ENCODE measurements at places on chromosomes 2 and 18.
A peak's percentile ranks its signal among the peaks of the same experiment; 100 is the strongest.

- DNase-seq: no peak
These were observed 142.4 kb upstream of the ZNF236 start for GRCh38 chr18:76679945-76680344.

DNA sequence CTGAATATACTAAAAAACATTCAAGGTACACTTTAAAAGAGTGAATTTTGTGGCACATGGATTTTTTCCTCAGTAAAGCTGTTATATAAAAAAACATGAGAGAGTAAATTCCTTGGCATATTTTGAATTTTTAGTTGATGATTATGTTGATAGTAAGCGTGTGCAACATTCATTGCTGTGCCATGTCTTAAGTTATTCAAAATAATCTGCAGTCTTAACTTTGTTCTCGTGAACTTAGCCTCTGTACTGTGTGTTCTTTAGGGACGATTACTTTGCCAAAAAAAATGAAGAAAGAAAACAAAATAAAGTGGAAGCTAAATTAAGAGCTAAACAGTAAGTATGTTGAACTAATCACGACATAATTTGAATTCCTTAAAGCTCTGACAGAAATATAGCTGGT, 9.6 kb downstream of the SSB start:
- no peak for DNase-seq

GRCh38 chr2:126916744-126917143, 18.1 kb downstream of the TEX51 start:
- DNase-seq: no peak

DNA sequence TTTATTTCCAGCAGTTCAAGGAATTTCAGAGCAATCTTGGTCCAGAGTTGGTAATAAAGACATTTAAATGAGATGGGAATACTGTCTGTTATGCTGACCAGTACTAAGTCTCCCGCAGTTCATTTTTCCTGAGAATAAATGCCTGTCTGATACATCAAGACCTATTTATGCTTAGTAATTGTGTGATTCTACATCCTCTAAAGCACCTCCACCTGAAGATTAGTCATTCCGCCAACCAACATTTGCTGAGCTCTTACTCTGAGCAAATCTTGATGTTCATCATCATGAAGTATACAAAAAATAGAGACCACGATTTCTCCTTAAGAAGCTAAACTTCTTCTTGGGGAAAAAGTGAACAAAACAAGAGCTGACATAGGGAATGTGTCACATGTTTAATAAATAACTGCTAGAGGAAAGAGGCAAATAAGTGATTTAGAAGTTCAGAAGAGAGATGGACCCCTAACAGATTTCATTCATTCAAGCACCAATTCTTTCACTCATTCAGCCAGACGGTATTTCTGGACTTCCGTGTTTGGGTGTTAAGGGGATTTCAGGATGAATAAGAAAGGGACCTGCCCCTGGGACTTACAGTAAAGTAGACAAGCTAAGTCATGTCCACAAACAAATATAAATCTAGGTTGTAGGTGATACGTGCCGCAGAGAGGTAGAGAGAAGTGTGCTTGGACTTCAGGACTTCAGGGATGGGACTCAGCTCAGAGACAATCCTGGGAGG, 34.2 kb upstream of the PPP4R1 start:
- DNase-seq: no peak

GRCh38 chr2:118929059-118929458, 12.9 kb upstream of the MARCO start:
- DNase-seq: no peak

GRCh38 chr2:174438146-174438886, 42.8 kb downstream of the SCRN3 start:
- no peak for DNase-seq

GRCh38 chr2:65438137-65438899, 5.9 kb upstream of the SPRED2 start:
- DNase-seq: no peak

DNA sequence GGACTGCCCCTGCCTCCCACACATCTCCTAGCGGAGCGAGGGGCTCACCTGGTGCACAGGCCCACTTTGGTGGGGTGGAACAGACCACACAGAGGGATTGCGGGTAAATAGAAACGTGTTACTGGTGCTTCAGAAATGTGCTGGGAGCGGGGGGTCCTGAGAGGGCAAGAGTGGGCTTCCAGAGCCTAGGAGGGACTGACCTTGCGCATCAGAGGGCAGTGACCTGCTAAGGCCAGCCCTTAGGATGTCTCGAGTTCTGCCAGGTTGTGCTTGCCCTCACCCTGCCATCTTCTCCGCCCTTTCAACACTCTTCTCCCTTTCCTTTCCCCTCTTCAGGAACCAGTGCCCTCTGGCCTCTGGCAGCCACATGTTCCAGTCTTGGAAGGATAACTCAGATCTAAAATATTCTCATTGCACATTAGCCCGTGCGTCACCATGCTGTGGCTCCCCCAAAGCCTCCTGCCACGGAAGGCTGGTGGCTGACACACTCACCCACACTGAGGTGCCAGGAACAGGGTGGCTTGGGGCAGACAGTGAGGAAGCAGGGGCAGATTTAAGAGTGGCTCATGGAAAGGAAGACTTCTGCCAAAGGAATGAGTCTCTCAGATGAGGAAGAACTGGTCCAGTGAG, 89.6 kb downstream of the MCFD2 start:
- no peak for DNase-seq

DNA sequence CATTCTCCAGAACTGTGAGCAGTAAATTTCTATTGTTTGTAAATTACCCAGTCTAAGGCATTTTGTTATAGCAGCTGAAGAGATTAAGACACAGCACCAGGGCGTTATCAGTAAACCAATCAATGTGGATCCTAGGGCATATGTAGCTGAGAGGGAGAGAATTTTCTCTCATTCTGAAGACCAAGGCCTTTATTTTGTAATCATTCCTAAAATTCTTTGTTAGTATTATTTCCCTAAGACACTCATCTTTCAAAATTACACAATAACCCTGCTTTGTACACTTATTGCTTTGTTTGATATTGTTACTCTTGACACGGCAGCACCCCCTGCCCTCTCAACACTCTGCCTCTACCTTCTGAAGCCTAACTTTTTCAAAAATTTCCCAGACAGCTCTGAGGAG, 419.1 kb downstream of the SLC4A3 start:
- no peak for DNase-seq

DNA sequence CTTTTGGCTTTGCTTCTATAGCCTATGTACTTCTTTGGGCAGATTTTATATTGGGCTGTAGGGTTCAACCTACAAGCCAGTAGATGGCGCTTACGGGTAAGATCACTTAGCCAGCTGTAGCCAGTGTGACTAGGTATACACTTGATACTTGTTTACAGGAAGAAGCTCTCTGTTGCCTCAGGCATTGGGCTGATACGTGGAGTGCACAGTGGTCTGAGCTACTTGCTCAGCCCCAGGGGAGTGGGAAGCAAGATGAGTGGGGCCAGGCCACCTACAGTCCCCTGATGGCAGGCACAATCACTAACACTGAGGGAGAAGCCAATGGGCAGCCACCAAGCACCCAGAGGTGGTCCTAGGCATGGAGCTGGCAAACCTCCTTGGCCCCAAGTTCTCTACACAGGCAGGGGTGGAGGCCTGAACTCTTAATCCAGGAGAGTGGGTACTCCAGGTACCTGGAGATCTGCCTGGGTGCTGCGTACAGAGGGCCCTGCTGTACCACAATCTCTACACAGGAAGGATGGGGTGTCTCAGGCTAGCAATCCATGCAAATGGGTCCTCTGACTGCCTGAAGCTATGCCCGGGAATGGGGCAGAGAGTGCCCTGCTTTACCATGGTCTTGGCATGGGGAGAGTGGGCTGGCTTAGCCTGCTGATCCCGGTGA, 122.2 kb downstream of the NCOA1 start:
- DNase-seq: peak; percentile 3

GRCh38 chr2:18754286-18754685, 164.9 kb upstream of the NT5C1B start:
- no peak for DNase-seq

DNA sequence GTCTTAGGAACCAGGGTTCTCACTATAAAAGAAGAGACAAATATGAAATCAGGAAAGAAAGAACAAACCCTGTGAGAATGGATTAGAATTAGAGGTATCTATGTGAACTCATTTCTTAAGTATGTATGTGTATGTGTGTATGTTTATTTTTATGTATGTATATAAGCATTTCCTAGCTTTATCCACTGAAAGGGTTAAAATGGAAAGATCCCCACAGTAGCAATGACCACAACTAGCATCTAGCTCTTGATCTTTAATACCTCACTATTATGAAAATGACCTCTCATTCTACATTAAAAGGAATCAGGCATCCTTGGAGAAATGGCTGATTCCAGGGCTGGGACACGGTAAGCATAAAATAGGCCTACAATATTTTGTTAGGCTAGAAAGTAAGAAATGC, 31.6 kb downstream of the RTN4 start:
- no peak for DNase-seq

- no peak for DNase-seq
These were observed 44.8 kb upstream of the STRN start for GRCh38 chr2:37011130-37011529.

- no peak for DNase-seq
These were observed 26.7 kb downstream of the CYRIA start for GRCh38 chr2:16638946-16639345.

DNA sequence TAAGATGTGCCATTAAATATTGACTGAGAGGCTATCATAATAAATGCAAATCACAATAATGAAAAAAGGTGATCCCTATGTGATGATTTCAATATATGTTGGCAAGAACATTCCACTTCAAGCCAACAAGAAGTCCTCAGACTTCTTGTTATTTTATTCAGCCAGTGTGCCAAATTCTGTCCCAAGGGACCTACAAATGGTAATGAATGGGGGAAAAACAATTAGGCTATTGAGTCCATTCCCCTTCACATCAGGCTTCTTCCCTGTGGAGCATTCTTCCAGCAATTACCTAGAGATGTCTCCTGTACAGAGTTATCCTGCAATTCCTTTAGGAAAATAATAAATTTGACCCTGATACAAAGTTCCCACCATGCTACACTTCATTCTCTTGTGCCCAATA, 144.4 kb downstream of the PIEZO2 start:
- no peak for DNase-seq

DNA sequence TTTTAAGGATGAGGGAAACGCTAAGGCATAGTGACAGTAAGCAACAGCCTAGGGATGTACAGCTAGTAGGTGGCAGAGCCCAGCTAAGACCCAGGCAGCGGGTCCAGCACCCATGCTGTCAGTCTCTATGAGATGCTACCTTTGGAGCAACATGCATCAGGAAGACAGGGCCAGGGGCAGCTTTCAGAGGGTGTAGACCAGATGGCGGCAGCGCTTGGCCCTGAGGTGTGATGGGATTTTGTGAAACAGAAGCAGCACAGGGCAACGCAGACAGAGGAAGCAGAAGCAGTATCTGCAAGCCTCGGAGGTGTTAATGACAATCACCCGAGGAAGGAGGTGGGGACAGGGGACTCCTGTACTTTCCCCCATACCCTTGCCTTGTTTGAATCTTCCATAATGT, 43.2 kb downstream of the SDC1 start:
- DNase-seq: no peak

DNA sequence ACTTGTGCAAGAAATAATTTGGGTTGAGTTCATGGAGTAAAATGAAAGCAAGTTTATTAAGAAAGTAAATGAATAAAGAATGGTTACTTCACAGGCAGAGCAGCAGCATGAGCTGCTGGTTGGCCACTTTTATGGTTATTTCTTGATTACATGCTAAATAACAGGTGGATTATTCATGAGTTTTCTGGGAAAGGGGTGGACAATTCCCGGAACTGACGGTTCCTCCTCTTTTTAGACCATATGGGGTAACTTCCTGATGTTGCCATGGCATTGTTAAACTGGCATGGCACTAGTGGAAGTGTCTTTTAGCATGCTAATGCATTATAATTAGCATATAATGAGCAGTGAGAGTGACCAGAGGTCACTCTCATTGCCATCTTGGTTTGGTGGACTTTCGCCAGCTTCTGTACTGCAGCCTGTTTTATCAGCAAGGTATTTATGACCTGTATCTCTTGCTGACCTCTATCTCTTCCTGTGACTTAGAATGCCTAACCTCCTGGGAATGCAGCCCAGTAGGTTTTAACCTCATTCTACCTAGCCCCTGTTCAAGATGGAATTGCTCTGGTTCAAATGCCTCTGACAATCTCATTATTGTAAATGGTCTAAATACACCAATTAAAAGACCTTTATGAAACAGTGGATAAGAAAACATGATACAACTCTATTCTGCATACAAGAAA, 114.1 kb upstream of the FIGN start:
- DNase-seq: no peak

DNA sequence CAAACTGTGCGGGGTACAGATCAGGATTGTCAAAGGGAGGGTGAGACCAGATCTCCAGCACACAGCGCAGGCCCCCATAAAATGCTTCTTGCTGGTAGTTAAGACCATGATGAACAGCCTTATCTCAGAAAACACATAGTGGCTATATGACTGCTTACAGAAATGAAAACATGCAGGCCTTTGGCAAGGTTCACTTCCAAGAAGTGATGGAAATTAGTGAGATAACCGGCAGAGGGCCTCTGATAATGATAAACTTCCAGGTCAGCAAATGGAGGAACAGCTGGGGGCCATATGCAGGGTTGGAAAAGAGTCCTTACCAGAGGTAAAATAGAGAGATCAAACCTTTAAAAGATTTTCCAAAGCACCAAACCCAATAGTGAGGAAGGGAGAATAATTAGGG, 46.6 kb downstream of the CFAP221 start:
- DNase-seq: no peak

DNA sequence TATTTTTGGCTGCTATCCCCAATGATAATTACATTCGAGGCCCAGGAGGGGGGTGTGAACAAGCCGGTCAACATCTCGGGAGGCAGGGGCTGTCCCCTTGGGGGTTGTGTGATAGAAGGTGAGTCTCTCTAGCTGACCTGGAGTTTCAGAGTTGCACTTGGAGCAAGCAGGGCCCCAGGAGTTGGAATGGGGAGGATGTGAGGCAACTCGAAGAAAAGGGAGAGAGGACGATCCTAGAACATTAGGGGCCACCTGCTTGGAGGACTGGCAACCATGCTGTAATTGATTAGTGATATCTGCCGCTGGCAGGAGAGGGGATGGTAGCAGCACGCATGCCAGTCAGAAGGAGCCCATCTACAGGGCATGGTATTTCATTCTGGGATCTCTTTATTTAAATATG, 122.6 kb downstream of the CTIF start:
- DNase-seq: no peak

DNA sequence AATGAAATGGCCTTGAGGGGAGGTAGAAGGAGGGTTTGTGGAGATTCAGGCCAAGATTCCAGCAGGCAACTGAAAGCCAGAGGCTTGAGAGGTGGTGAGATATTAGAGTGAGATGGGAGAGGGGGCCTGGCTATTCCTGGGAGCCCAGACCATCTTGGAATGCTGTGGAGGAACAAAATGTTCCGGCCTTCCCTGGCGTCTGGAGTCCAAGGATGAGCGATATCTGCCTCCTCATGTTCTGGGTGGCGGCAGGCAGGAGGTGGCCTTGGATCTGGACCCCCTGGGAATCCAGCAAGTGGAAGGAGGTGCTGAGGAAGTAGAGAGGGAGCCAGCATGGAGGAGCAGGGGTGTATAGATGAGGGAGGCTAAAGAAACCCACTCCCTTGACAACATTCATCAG, 335.9 kb downstream of the CYP26B1 start:
- DNase-seq: no peak
